ENCODE measurements at places on chromosomes 12 and 14.

DNA sequence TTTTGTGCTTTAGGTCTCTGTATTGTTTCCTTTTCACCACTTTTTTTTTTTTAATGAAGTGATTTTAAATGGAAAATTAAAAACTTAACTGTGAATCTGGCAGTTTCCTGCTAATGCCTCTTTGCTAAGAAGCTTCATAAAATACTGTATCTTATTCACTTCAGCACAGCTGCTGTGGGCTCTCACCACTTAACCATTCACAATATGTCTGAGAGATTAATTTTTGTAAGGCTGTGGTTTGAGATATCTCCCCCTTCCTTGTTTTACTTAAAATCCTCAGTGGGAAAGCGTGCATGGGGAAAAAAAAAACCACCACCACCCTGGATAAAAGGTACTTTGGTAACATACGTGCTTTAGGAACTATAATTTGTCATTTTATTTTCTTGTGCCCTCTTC, 115.9 kb downstream of the ETV6 start:
- no peak for DNase-seq

GRCh38 chr12:9718968-9719367, 13.9 kb downstream of the CLECL1 start:
- DNase-seq, result no peak

- DNase-seq, result no peak
Measured at GRCh38 chr14:75399843-75400775, 27.7 kb upstream of the JDP2 start.

GRCh38 chr12:93061473-93062419, 132.7 kb upstream of the EEA1 start:
- peak; percentile 7 for DNase-seq

DNA sequence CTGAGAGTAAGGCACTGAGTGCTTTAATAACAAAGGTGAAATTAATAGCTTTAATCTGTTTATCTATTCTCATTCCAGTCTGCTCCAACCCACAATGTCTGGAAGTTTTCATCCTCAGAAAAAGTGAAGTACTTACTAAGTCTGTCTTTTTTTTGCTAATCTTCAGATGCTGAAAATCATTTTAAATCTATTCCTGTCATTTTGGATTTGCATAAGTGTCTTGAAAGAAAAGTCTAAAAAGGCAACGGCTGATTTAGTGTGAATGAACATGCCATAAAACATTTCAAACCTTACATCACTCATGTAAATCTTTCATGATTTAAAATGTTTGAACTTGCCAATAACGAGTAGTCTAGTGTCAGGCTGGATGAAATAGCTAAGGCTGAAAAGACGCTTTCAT, 685.6 kb downstream of the RPS29 start:
- DNase-seq, result no peak

GRCh38 chr12:54037360-54038283, 4.8 kb downstream of the HOXC5 start:
- DNase-seq, result no peak

DNA sequence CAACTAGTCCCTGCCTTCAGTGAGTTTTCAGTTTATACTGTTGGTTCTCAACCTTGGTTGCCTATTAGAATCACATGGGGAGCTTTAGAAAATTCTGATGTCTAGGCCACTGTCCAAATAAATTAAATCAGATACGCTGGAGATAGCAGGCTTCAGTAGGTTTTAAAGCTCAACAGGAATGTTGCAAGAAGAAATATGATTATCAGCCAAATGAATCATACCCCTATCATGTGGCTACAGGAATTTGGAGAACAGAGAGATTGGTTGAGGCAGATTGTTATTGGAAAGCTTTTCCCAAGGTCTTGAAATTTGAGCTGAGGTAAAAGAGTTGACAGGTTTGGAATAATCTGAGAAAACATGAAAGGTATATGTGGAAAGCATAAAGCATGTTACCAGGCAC, 125.3 kb downstream of the WIF1 start:
- no peak for DNase-seq

GRCh38 chr12:117028254-117028653, 71.0 kb downstream of the TESC start:
- no peak for DNase-seq

GRCh38 chr14:77707724-77708408, at the start of the genes ALKBH1 and SLIRP:
ALKBH1 (minus strand) TSS chr14:77708023; CDS start chr14:77708004, 19 bp downstream.
SLIRP (plus strand) TSS chr14:77708103; CDS start chr14:77708112, 9 bp downstream.
- DNase-seq, result peak; percentile 90

DNA sequence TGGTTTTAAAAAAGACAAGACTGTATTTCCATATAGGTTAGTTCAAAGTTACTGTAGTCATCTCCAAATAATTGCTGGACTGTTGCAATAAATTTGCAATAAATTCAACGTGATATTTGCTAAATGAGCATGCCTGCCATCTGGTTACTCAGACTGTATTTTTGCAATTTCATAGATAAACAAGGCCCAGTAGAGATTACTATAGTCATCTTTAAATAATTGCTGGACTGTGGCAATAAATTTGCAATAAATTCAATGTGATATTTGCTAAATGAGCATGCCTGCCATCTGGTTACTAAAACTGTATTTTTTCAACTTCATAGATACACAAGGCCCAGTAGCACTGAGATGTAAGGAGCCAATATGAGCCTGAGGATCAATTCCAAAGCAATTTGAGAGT, 5.6 kb downstream of the NTN4 start:
- no peak for DNase-seq

DNA sequence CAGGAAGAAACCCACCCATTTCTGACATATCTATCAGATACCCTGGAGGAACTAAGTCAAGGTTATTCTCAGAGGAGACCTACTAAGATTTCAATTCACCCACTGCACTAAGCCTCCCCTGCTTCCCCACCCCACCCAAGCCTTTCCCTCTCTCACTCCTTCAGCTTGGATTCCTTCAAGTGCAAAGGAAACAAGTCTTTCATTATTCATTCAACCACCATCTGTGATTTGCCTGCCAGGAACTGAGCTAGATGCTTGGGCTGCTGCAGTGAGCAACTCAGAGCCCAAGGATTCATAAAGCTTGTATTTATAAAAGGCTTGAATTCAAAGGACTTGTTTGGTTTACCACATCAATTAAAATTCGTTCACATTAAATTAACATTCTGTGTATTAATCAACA, 161.3 kb downstream of the GXYLT1 start:
- DNase-seq, result no peak

GRCh38 chr14:69972755-69973154, 93.5 kb downstream of the SMOC1 start:
- no peak for DNase-seq

DNA sequence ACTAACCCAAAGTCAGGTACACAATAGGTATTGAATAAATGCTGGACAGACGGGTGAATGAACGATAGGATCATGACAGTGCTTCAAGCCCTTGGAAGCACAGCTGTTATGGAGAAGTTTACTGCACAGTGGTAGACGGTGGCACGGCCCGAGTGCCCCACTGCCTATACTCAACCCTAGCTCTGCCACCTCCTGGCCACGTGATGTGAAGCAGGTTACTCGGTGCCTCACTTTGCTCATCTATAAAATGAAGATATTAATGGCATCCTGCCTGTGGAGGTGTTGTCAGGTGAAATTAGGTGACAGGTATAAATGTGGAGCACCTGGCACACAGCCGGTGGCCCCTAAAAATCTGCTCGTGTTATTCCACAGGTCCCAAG, 5.8 kb downstream of the ASB2 start:
- DNase-seq, result peak; percentile 79

- DNase-seq, result peak; percentile 66
Measured at GRCh38 chr12:122366685-122367475, 55.6 kb downstream of the CLIP1 start.

DNA sequence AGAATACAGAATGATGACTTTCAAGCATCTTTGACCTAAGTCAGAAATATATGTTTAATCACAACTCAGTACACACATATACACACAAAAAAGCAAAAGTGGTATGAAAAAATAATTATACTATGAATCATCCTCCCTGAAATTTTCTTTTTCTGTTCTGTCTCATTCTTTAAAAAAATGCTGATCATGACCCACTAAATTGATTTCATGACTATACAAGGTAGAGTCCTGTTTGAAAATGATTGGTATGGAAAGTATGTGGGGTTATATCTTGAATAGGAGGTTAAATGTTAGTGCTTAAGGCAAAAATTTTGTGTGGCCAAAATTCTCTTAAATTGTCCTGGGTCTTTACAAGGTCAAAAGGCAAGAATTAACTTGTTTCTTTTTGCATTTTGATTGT, 80.4 kb downstream of the SUDS3 start:
- DNase-seq, result no peak

DNA sequence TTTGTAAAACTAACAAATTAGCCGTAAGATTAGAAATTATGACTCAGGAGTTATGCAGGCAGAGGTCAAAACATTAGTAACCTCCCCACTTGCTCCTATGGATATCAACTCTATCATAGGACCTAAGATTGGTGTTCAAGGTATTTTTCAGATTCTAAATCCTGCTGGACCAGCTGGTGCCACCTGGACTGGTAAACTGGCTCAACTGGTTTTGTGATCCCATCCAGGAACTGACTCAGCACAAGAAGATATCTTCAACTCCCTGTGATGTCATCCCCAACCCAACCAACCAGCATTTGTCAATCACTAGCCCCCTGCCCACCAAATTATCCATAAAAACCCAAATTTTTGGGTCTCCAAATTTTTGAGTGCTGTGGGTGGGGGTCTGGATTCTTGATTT, 98.1 kb upstream of the OR4E1 start:
- no peak for DNase-seq

GRCh38 chr14:104104076-104104901, 18.8 kb downstream of the ASPG start:
- no peak for DNase-seq

GRCh38 chr12:86264451-86265328, 8.5 kb upstream of the MGAT4C start:
- peak; percentile 76 for DNase-seq

DNA sequence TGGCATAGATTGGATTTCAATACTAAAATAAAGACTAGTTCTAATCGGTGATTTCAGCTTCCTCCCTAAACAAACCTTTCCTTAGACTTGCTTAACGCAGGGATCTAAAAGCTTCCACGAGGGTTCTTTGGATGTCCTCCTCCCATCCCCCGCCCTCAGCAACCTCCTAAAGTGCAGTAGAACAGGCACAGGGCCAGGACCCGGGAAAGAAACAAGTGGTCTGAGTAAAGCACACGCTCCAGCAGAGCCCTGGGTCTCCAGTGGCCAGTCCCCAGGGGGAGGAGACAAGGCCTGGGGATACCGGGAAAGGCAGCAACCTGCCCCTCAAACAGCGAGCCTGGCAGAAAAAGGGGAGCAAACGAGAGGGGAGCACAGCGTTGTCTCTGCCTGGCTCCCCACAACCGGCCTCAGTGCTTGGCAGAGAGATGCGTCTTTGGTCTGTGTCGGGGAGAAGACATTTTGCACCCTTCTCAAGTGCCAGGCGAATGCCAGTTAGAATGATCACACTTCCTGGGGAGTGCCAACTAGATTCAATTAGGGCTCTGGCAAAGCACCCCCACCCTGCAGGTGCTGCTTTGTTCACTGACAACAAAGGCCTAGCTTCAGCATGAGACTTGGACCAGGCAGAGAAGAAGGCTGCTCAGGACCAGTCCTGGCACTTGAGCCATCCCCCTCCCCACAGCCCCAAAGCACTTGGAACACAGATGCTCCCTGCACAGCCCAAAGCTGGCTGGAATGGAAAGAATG, 17.1 kb upstream of the SLC6A12 start:
- peak; percentile 60 for DNase-seq

DNA sequence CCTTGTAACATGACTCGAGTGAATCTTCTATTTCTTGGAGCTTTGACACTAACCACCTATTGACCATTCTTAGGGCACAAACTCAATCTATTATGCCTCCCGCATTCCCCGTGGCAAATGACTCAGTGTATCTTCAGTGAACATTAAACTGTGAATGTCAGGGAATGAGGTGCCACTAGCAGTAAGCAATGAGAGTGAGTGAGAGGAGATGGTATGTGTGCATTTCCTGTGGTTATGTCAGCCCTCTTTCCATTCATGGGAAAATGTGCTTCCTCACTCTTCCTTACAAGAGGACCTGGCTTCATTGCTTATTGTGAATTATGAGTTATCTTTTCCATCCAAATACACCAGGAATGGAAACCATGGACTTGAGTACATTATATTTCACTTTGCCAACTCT, 229.2 kb downstream of the EMP1 start:
- no peak for DNase-seq

All from H7 (cell line).